ENCODE measurements at places on chromosomes 6 and 20.
A peak's percentile ranks its signal among the peaks of the same experiment; 100 is the strongest.

DNA sequence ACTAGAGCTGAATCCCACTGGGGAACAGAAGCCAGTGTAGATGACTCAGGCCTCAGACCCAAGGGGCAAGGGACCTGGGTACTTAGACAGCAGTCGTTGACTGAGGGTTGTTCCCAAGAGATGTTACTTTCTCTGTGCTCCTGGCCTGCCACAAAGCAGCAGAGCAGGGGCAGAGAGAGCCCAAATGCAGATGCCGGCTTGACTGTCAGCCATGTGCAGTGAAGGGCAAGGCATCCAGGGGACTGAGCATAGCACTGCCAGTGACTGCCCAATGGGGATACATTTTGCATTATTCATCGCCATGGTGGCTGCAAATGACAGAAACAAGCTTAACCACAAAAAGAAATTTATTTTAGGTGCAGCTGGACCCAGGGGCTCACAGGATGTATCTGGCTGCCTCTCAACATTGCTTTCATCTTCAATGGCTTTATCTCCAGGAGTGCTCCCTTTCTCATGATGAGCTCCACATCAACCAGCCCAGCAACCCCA lies 7.6 kb upstream of the TP53RK start:
- DNase-seq: no peak

DNA sequence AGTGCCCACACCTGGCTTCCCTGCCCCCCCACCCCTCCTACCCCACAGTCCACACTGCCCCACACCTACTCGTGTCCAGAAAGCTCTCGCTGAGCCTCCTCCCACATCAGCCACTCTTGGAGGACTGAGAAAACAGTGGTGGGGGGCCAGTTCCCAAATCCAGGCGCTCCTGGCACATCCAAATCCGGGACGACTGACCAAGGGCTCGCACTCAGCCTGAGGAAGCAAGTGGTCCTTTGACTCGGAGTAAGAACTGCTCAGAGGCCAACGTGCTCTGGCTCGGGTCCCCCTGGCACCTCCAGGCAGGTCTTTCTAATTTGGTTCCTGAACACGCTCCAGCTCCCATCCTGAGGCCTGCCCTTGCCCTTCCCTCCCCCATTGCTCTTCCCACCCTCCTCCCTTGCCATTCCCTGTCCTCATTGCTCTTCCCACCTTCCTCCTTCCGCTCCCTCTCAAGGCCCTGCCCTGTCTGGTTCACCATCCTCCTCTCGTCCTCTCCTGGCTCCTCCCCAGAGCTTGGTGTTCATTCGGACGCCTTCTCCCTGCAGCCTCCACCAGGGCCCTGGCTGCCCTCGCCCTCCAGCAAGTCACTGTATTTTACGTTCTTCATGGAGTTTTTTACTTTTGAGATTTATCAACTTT lies 83.6 kb downstream of the THBS2 start:
- no peak for DNase-seq

DNA sequence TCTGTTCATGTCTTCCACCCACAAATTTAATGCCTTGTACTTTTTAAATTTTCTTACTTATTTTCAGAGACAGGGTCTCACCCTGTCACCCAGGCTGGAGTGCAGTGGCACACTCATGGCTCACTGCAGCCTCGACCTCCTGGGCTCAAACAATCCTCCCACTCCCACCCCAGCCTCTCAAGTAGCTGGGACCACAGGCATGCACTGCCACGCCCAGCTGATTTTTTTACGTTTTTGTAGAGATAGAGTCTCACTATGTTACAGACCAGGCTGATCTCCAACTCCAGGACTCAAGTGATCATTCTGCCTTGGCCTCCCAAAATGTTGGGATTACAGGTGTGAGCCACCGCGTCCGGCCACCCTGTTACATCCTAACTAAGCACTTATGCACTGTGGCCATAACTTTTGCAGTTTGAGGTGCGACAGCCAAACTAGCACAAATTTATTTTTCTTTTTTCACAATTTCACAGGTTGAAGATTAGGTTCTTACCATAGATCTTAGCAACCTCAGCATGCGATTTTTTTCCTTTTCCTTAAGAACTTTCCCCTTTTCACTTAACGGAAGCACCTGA lies 92.1 kb downstream of the EPB41L2 start:
- DNase-seq: no peak

- no peak for DNase-seq
Observed at GRCh38 chr6:6709106-6709505, 120.6 kb downstream of the LY86 start.

DNA sequence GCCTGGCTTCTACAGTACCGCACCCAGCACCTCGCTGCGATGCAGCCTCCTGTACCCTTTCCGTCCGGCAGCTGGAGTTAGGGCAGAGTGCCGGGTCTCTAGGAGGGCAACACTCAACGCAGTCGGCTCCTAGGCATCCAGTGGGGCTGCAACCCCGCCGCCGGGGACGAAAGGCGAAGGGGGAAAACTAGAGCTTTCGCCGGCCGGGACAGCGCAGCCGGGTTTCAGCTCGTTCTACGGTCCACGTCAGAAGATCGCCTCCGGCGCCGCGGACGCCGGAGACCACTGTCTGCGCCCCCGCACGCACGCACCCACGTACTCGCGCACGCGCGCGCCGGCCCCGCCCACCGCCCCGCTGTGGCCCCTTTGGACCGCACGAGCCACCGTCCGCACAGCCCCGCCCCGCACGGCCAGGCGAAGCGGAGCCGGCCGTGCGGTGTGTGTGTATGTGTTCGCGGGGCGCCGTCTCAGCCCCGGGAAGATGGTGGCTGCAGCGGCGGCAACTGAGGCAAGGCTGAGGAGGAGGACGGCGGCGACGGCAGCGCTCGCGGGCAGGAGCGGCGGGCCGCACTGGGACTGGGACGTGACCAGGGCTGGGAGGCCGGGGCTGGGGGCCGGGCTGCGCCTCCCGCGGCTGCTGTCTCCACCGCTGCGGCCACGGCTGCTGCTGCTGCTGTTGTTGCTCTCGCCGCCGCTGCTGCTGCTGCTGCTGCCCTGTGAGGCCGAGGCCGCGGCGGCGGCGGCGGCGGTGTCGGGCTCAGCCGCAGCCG lies at the start of gene ATRN:
Gene ATRN (plus strand): TSS at position 392 of the 770 bp plus-strand sequence. CDS start 90 bp downstream, at position 482.
- DNase-seq: peak; percentile 96

- no peak for DNase-seq
Observed at GRCh38 chr6:156881687-156882629, 104.8 kb downstream of the ARID1B start.

- no peak for DNase-seq
Observed at GRCh38 chr6:105259913-105260889, 80.4 kb upstream of the POPDC3 start.

GRCh38 chr6:170277893-170278742 lies 12.8 kb downstream of the DLL1 start:
- DNase-seq: no peak

DNA sequence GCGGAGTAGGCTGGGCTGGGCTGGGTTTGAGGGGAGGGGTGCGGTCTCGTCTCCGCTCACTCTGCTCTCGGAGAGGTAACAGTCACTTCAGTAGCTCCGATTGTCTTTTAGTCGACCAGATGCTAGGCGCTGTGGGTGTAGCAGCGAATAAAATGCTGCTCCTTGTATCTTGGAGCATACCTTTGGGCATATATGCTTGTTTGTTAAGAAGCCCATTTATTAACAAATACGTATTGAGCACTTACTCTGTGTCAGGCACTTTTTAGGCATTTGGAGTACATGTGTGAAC lies 545 bp downstream of the ACTR5 start:
- peak; percentile 65 for DNase-seq

DNA sequence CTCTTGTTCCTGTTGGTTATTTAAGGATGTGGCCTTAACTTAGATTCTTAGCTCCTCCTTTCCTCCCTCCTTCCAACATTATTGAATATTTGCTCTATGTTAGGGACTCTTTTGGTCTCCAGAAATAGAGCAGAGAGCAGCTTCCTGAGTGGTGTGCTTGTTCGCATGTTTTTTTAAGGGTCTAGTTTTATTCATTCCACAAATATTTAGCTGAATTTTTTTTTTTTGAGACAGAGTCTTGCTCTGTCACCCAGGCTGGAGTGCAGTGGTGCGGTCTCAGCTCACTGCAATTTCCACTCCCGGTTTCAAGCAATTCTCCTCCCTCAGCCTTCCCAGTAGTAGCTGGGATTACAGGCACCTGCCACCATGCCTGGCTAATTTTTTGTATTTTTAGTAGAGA lies 169.2 kb downstream of the ZFAND3 start:
- DNase-seq: no peak

DNA sequence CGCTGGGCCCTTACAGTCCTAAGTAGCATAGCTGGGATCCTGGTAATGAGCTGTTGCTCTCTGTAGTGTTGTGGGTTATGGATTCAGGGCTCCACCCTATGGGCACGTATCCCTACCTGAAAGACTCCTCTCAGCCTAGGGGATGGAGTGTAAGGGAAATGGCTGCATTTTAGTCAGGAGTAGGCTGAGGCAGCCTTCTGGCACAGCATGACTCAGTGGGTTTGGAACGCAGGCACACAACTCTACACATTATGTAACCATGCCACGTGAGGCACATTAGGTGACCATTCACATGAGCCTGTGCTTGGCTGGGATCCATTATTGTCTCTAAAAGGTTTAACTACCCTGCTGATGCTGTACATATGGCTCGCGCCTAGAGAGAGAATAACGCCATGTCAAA lies 27.8 kb downstream of the HDDC2 start:
- DNase-seq: no peak

- DNase-seq: no peak
Observed at GRCh38 chr20:64042054-64042781, 6.2 kb downstream of the C20orf204 start.

- no peak for DNase-seq
Observed at GRCh38 chr6:5333658-5334057, 72.3 kb downstream of the FARS2 start.

- no peak for DNase-seq
Observed at GRCh38 chr6:140134224-140134623, 759.8 kb upstream of the CITED2 start.

GRCh38 chr20:36544134-36545018 lies 3.1 kb downstream of the MYL9 start:
- DNase-seq: no peak

DNA sequence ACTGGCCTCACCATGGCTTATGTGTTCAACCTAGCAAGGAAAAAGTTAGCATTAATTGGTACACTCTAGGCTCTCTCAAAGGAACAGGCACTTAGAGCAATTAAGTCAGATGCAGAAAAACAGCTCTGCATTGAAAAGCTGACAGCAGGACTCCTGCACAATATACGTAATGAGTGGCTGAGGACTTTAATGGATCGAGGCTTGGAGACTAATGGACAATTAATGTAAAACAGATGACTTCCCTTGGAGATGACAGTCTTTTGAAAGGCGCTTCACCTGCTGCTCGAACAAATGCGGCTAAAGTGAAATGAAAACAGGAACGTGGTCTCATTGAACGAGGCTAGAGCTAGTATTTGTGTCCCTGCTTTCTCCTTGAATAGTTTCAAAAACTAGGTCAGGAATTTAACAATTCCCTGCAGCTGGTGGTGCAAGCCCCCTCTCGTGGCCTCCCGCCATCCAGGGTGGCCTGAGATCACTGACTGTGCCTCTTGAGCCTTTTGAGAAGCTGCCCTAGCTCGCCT lies 137.1 kb downstream of the ELOVL4 start:
- no peak for DNase-seq

DNA sequence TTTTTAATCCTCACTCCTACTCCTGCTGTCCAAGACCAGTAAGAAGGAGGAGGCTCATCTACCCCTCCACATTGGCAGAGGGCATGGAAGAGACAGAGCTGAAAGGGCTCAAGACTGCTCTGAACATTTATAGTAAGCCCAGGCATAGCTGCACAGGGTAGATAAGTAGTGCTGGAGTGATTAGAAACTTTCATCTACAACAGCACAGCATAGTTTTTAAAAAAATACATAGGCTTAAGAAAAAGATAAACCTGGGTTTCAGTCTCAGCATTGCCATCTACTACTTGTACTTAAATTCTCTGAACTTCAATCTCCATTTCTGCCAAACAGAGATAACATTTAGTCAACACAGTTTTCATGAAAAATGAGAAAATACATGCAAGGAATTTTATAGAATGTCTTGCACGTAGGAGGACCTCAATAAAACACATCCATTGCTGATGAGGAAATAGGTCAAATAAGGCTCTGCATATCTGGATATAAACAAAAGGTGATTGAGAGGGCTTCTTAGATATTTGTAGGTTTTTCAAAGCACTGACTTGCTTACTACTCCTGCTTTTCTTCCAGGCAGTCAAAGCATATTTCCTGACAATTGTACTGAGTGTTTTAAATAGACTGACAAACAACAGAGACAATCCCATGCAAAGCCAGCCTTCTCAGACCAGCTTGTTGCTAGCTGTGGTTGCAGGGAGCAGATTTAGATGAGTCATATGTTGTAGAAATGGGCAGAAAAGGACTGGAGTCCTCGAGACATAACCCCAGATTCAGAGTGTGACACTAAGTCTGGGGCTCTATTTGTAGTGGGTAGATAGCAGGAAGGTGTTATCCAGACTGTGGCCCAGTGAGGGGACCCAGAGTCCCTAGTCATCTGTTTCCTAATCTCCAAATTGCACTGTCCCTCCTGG lies 107.4 kb upstream of the TAB2 start:
- no peak for DNase-seq

- no peak for DNase-seq
Observed at GRCh38 chr6:96450770-96451130, 70.9 kb upstream of the UFL1 start.

DNA sequence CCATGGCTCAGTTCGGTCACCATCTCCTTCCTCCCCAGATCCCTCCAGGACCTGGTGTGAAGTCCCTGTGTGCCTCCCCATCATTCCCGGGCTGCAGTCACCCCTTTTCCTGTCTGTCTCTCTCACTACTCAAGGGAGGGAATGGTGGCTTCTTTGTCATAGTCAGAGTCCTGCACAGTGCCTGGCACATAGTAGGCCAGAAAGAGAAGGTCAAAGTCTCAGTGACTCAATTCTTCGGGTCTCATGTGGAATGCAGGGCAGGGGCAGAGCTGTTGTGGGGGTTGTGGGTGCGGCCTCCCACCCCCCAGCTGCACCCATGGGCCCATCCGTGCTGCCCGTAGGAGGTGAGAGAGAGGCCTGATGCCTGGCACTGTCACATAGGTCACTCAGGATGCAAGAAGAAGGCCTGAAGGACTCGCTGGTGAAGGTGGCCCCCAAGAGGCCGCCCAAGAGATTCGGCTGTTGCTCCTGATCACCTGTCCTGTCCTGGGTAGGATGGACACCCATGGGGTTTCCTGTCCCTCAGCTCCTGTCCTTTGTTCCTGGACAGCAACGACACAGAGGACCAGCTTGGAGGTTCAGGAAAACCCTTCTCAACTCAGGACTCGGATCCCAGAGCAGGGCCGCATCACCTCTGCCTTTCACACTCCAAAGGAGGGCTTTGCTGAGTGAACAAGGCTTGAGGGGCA lies 34.1 kb downstream of the RAB44 start:
- DNase-seq: no peak

- no peak for DNase-seq
Observed at GRCh38 chr20:43689165-43689564, 22.3 kb downstream of the MYBL2 start.

- no peak for DNase-seq
Observed at GRCh38 chr6:134345789-134346188, 27.9 kb upstream of the SGK1 start.

- no peak for DNase-seq
Observed at GRCh38 chr6:140537834-140538705, 1163.6 kb upstream of the CITED2 start.

- DNase-seq: no peak
Observed at GRCh38 chr6:159572439-159573110, 120.5 kb downstream of the SOD2 start.

GRCh38 chr20:962223-962622 lies 39.9 kb downstream of the RSPO4 start:
- DNase-seq: no peak
